ENCODE measurements at places on chromosomes 3 and 15.

DNA sequence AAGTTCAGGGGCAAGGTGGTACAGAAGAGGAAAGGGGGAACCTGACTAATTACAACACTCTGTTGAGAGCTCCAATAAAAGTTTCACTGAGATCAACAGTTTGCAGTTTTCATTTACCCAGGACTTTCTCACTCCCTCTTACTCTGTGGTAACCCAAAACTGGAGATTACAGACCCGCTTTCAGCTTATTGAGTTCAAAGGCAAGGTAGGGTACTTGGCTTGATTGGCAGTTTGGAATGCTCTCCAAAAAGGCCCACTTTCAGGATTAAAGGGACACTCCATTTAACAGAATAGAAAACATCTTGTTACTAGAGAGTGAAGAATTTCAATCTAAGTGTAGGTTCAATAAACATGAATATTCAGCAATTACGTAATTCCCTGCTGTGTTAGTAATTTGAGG lies 117.6 kb upstream of the ETV5 start:
- DNase-seq = no peak

DNA sequence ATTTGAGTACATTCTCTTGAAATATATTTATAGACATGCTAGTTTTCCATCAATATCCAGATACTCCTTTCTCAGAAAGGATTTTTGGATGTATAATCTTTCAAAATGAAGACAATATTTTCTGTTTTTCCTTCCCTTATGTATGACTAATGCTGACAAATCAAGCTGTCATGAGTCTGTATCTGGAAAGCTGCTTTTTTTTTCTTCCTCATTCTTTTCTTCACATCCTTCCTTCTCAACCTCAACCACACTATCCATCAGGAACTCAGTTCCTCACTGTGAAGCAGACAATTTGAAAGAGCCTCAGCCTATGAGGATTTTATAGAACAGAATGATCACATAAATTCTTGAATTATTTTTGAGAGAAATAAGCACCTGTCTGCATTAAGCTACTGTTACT lies 335.9 kb upstream of the EPHA6 start:
- no peak for DNase-seq

DNA sequence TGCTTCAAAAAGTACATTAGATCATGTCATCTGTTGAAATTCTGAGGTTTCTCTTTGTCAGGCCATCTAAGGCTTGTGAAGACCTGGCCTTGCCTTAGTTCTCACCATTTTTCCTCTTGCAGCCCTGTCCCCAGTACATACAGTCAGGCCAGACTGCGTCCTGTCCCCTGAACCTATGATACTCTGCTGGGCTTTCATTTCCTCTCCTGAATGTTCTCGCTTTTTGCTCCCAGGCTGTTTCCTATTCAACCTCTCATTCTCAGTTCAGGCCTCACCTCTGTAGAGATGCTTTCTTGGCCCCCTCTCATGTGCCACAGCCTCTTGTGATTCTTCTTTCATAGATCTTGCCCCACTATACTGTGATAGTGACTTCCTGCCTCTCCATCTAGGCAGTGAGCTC lies 648.8 kb upstream of the KCNMB2 start:
- DNase-seq = no peak

GRCh38 chr3:23546181-23546580 lies 259.6 kb upstream of the UBE2E1 start:
- DNase-seq = no peak

GRCh38 chr15:40340038-40340739 lies 550 bp downstream of the CCDC9B start:
- DNase-seq = no peak

GRCh38 chr15:35545316-35545823 lies 595 bp downstream of the DPH6 start:
- DNase-seq = peak; percentile 72

DNA sequence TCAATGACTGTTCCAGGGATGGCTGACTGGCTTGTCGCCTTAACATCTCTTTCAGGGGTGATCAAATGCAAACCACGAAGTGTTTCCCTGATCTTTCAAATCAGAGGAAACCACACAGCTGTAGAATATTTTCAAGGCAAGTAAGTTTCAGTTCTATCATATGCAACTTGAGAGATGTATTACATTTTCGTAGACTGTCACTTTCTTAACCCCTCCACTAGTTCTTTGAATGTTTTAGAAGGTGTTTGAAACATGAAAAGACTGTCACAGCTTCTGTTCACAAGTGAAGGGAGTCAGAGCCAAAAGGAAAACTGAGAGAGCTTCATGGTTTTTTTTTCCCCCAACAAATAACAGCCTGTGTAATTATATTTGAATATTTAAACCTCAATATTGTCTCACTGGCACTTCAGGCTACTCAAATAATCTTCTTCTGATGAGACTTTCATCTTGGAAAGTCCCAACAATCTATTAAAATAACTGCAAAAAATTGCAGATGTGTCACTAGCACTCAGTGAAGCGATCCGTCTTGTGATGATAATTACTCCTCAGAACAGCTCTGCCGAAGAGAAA lies 25.9 kb upstream of the CAPN7 start:
- no peak for DNase-seq

DNA sequence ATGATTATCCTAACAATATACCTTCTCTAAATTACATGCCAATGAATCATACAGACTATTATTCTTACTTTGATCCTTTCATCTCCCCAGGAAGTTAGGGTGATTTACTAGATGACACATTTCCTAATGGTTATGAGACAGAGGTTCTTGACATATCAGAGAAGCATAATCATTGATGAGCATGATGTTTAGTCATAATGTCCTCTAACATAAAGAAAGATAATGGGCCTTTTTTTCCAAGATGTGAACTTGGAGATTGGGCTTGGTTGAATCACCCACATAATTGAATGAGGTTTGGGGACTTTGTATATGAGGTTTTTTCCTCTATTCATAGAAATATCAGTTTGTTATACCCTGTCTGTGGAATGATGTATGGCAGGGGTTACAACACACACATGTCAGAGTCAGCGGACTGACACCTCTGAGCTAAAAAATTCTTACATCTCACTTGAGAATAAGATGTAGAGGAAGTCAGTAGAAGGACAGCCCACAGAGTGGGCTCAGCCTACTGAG lies 69.7 kb upstream of the DCBLD2 start:
- no peak for DNase-seq

- no peak for DNase-seq
These were observed 24.1 kb downstream of the GABPB1 start for GRCh38 chr15:50330921-50331320.

- no peak for DNase-seq
These were observed 799.7 kb downstream of the CADM2 start for GRCh38 chr3:85758442-85758841.

Measured in hematopoietic multipotent progenitor cell treated with erythropoietin and hydrocortisone succinate and interleukin-3 and kit ligand, for 8 days (in vitro differentiated cells).